ENCODE measurements at places on chromosomes 7 and 10.

DNA sequence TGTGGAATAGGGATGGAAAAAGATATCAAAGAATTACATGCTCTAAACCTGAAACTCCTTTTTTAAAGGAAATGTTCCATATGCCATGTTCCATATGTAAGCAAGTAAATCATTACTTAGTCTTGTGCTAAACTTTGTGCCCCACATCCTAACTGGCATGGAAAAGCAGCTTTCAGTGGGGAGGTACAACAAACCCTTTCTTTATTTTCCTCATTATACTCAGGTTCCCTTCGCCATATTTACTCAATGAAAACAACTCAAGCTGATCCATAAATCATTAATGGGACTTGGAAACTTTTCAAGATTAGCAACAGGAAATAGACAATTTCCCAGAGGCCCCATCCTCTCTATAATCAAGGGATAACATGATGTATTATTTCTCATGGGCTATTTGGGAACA lies 56.0 kb downstream of the GSAP start:
- no peaks in the 10 kb centered on the region for H3K4me1 ChIP-seq
- no peaks in the 10 kb centered on the region for H3K36me3 ChIP-seq
- no peaks in the 10 kb centered on the region for H3K27me3 ChIP-seq
- H3K27ac ChIP-seq: no peak overlapping the region
- DNase-seq: no peak

DNA sequence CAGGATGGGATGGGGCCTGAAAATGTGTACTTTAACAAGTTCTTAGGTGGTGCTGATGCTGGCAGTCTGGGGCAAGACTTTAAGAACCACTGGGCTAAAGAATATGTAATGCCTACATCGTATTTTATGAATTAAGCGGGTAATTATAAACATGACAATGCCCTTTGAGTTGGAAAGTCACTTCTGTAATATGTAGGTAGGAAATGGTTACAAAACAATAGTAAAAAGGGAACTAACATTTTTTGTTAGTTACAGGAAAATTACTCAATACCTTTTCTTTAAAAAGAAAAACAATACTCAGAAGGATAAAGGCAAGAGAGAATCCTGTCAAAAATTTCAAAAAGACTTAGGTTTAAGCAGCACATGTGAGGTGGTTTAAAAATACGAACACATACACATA lies 48.3 kb upstream of the STEAP4 start:
- no peak overlapping the region for H3K4me3 ChIP-seq
- no peaks in the 10 kb centered on the region for H3K36me3 ChIP-seq
- no peak for DNase-seq
- no peak overlapping the region for H3K27ac ChIP-seq
- no peaks in the 10 kb centered on the region for H3K4me1 ChIP-seq
- no peaks in the 10 kb centered on the region for H3K27me3 ChIP-seq

DNA sequence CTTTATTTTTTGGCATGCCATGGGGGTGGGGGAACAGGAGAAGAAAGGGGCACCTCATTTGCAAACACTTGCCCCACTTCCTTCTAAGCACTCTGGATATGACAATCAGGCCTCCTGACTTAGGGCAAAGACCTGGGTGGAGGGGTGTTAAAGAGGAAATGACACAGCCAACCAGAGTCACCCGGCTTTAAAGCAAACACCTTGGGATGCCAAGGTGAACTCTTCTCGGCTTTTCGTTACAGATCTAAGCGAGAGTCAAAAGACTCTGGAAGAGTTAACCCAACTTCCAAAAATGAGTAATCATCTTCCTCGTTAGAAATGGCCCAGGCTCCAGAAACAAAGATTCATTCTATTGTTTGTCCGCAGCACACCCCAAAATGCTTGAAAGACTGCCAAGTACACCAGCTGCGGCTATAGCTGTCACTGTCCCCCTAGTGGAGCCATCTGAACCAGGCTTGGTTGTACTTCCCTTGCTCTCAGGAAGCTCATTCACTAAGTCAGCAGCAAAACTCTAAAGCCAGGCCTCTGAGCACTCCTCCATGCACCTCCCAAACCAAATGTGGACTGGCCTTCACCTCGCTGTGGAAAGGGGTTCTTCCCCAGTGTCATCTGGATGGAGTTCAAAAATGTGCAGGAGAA lies 24.8 kb downstream of the FAM53B start:
- DNase-seq: peak; percentile 95
- no peak overlapping the region for H3K4me3 ChIP-seq
- H3K27me3 ChIP-seq: no peaks in the 10 kb centered on the region
- peaks cover 75% of the 10 kb centered on the region for H3K4me1 ChIP-seq
- peaks cover 4% of the 10 kb centered on the region for H3K36me3 ChIP-seq
- peak overlapping the region; percentile 90 for H3K27ac ChIP-seq

DNA sequence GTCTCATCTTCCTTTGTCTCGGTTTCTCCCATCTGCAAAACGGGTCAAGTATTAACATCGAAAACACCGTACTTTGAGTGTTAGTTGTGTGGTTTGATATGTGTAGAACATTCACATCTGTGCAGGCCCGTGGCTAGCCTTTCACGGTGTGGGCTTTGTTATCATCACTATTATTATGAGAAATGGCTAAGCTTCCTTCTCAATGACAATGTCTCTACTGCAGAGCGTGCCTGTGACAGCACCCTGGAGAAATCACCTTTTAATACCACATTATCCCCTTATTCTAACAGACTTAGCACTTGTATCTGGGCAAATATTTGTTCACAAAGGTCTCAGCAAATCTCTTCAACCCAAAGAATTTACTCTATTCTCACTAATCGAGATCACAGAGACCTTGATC lies 55.8 kb downstream of the FAM171A1 start:
- H3K36me3 ChIP-seq: no peaks in the 10 kb centered on the region
- DNase-seq: no peak
- peaks cover 26% of the 10 kb centered on the region for H3K4me1 ChIP-seq
- H3K27me3 ChIP-seq: no peaks in the 10 kb centered on the region
- H3K27ac ChIP-seq: no peak overlapping the region
- H3K4me3 ChIP-seq: no peak overlapping the region

DNA sequence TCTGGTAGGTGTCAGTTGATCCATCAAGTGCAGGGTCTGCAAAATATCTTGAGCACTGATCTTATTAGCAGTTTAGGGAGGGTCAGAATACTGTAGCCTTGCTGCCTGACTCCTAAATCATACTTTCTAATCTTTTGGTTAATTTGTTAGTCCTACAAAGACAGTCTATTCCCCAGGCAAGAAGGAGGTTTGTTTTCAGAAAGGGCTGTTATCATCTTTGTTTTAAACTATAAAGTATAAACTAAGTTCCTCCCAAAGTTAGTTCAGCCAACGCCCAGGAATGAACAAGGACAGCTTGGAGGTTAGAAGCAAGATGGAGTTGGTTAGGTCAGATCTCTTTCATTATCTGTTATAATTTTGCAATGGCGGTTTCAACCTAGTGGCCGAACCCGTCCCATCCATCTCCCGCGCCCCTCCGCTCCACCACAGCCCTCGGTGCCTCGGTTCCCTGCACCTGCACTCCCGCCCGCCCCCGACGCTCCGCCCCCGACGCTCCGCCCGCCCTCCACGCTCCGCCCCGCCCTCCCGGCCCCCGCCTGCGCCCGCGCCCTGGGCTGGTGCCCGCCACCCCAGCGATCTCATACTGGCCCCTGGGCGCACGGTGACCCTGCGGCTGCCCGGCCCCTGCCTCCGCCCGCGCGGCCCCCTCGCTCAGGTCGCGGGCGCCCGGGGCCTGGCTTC lies at the start of gene ADCK2:
Gene ADCK2 (plus strand): TSS at position 564 of the 681 bp plus-strand sequence. CDS start 386 bp downstream, outside the sequence.
- H3K4me3 ChIP-seq: peak within 1 kb of the TSS; percentile 66
- H3K27me3 ChIP-seq: no peaks in the 10 kb centered on the region
- peaks cover 18% of the 10 kb centered on the region for H3K4me1 ChIP-seq
- peak; percentile 58 for DNase-seq
- peak within 1 kb of the TSS; percentile 65 for H3K27ac ChIP-seq
- peaks cover 4% of the 10 kb centered on the region for H3K36me3 ChIP-seq

- H3K36me3 ChIP-seq: no peaks in the 10 kb centered on the region
- peak; percentile 2 for DNase-seq
- H3K4me1 ChIP-seq: no peaks in the 10 kb centered on the region
- no peak overlapping the region for H3K4me3 ChIP-seq
- no peak overlapping the region for H3K27ac ChIP-seq
- no peaks in the 10 kb centered on the region for H3K27me3 ChIP-seq
Observed at GRCh38 chr7:24052572-24053260, 231.3 kb upstream of the NPY start.

- no peak overlapping the region for H3K4me3 ChIP-seq
- peak; percentile 12 for DNase-seq
Observed at GRCh38 chr10:117968354-117969182, 78.2 kb downstream of the RAB11FIP2 start.

DNA sequence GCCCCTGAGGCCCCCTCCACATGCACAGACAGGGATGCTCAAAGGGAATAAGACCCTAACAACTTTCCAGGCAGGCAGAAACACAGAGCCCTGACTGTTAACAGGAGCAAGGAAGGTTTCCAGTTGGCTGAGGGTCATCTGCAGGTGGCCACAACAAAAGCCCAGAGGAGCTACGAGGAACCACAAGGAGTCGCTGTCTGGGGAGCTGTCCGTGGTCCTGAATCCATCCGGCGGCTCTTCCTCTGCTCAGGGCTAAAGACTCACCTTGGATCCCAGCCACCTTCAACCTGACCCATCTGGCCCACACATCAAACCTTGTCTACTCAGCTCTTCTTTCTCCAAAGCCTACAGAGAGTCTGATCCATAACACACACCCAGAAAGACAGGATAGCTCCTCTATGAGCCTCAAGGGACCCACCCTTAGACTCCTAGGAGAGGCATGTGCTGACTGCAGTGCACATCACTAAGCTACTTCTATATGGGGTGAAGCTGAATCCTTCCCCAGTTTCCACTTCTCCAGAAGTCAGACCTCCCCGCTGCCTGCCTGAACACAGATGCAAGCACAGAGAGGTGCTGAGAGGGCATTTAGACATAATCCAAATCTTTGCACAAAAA lies 104.0 kb downstream of the SLIT1 start:
- no peak overlapping the region for H3K4me3 ChIP-seq
- H3K27me3 ChIP-seq: peaks cover 3% of the 10 kb centered on the region

- H3K27me3 ChIP-seq: no peaks in the 10 kb centered on the region
- no peak overlapping the region for H3K27ac ChIP-seq
- H3K4me1 ChIP-seq: peaks cover 22% of the 10 kb centered on the region
- H3K4me3 ChIP-seq: no peak overlapping the region
- H3K36me3 ChIP-seq: peaks cover 64% of the 10 kb centered on the region
- no peak for DNase-seq
Observed at GRCh38 chr7:503575-504111, 16.0 kb downstream of the PDGFA start.

DNA sequence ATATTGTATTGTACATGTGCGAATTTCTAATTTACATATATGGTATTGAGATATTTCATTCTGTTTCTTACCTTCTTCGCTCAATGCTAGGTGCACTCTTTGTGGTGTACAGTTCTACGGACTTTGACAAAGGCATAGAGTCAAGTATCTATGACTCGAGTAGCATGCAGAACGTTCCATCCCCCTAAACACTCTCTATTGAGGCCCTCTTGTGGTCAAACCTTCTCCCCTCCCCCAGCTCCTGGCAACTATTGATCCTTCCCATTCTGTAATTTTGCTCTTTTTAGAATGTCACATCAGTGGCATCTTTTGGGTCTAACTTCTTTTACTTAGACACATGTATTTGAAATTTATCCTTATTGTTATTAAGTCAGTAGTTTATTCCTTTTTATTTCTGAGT lies 30.7 kb upstream of the GDF10 start:
- H3K27me3 ChIP-seq: no peaks in the 10 kb centered on the region
- H3K36me3 ChIP-seq: no peaks in the 10 kb centered on the region
- no peak overlapping the region for H3K4me3 ChIP-seq

- DNase-seq: no peak
- H3K36me3 ChIP-seq: no peaks in the 10 kb centered on the region
- no peak overlapping the region for H3K4me3 ChIP-seq
Observed at GRCh38 chr7:137395420-137395819, 51.9 kb upstream of the PTN start.

DNA sequence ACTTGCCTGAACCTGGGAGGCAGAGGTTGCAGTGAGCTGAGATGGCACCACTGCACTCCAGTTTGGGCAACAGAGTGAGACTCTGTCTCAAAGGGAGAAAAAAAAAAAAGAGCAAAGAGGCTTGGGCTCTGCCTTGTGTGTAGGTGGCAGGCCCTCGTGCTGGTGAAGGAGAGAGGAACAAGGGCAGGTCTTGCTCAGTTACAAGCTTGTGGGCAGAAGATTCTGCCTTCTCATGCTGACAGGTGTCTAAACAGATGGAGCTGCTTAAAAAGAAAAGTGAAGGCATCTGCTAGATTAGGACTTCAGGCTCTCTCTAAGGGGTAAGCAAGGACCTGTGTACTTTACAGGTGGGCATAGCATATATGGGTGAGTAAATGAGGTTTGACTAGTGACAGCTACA lies 65.5 kb upstream of the TRIM8 start:
- H3K4me1 ChIP-seq: peaks cover 31% of the 10 kb centered on the region
- no peak overlapping the region for H3K4me3 ChIP-seq
- no peaks in the 10 kb centered on the region for H3K36me3 ChIP-seq
- H3K27me3 ChIP-seq: no peaks in the 10 kb centered on the region
- peak overlapping the region; percentile 67 for H3K27ac ChIP-seq

GRCh38 chr10:23613900-23614299 lies 175.0 kb downstream of the OTUD1 start:
- no peak for DNase-seq
- no peaks in the 10 kb centered on the region for H3K27me3 ChIP-seq
- no peak overlapping the region for H3K27ac ChIP-seq
- no peaks in the 10 kb centered on the region for H3K36me3 ChIP-seq

- peak overlapping the region; percentile 63 for H3K27ac ChIP-seq
- peak overlapping the region; percentile 7 for H3K4me3 ChIP-seq
- H3K27me3 ChIP-seq: no peaks in the 10 kb centered on the region
- DNase-seq: peak; percentile 70
- H3K36me3 ChIP-seq: no peaks in the 10 kb centered on the region
- H3K4me1 ChIP-seq: peaks cover 10% of the 10 kb centered on the region
Observed at GRCh38 chr7:28904578-28905048, 53.5 kb downstream of the TRIL start.

- no peaks in the 10 kb centered on the region for H3K27me3 ChIP-seq
- H3K4me1 ChIP-seq: peaks cover 10% of the 10 kb centered on the region
- DNase-seq: peak; percentile 85
- H3K36me3 ChIP-seq: no peaks in the 10 kb centered on the region
- H3K4me3 ChIP-seq: no peak overlapping the region
Observed at GRCh38 chr10:33073641-33074415, 115.8 kb upstream of the ITGB1 start.

GRCh38 chr10:36819781-36820180 lies 305.6 kb upstream of the ANKRD30A start:
- H3K36me3 ChIP-seq: no peaks in the 10 kb centered on the region
- H3K4me3 ChIP-seq: no peak overlapping the region
- no peaks in the 10 kb centered on the region for H3K27me3 ChIP-seq
- no peak overlapping the region for H3K27ac ChIP-seq

DNA sequence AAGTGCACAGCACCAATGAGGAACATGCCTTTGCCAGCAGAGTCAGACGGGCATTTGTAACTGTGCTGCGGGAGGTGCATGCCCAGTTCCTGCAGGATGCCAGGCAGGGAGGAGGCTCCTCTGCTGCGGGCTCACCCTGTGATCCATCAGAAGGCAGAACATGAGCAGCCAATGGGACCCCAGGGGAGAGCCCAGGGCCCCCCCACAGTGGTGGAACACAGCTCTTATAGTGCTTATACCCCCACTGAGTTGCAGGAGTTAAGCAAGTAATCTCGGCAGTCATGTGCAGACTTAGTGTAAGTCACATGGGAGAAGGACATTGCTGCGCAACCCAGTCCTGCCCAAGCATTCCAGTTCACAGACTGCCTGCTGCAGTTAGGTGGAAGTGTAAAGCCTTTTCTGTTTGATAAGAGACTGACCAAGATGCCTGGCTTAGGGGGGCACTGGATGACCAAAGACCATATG lies 120.3 kb upstream of the TMEM106B start:
- DNase-seq: no peak
- H3K27me3 ChIP-seq: no peaks in the 10 kb centered on the region
- no peaks in the 10 kb centered on the region for H3K36me3 ChIP-seq
- H3K4me3 ChIP-seq: no peak overlapping the region
